Epithelial cell of prostate (primary cell): ENCODE measurements at places on chromosomes 2 and 18.

- DNase-seq: no peak
Observed at GRCh38 chr2:233819884-233820773, 34.2 kb downstream of the HJURP start.

GRCh38 chr2:208148803-208149202, 2.8 kb upstream of the CRYGB start:
- DNase-seq: no peak

- no peak for DNase-seq
Observed at GRCh38 chr2:136492901-136493300, 272.4 kb upstream of the THSD7B start.

GRCh38 chr2:54516842-54517241, 60.7 kb downstream of the SPTBN1 start:
- DNase-seq: no peak

DNA sequence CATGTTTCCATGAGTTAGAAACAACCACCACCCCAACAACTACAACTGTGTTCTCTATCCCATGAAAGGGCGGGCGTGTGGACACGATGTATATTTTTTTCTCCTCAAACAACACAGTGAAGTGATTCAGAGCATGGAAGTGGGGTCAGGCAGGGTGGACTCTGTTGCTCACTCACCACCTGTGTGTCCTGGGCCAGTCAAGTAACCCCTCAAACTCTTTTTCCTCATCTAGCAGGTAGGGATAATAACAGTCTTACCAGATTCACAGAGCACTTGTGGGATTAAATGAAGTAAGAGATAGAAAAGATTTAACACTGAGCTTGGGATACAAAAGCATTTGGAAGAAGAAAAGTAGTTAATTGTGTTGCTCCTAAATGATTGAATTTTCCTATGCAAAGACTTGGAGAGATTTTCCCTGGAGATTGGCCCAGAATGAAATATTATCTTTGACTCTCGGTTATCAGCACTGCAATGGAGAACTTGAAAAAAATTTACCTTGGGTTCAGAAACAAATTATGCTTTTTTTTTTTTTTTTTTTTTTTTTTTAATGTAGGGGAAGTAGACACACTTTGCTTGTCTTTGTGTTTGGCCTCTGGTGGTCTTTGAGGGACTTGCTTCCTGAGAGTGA, 161.9 kb upstream of the EPAS1 start:
- DNase-seq: no peak

- DNase-seq: no peak
Observed at GRCh38 chr2:236965021-236965840, 120.5 kb upstream of the COPS8 start.

DNA sequence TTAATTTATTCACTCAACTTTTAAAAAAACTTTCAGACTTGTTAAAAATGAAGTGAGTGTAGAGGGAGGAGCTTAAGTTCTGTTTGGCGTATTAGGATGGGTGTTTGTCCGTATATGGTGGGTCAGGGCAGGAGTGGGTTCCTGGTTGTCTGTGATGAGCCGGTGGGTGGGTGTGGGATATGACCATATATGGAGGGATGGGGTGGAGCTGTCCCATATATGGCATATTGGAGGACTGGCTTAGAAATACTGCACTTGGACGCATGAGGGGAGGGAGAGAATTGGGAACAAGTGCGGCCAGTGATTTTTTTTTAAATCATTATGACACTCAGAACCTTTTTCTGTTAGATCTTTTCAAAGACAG, 1.5 kb downstream of the KDM3A start:
- DNase-seq: peak; percentile 78

DNA sequence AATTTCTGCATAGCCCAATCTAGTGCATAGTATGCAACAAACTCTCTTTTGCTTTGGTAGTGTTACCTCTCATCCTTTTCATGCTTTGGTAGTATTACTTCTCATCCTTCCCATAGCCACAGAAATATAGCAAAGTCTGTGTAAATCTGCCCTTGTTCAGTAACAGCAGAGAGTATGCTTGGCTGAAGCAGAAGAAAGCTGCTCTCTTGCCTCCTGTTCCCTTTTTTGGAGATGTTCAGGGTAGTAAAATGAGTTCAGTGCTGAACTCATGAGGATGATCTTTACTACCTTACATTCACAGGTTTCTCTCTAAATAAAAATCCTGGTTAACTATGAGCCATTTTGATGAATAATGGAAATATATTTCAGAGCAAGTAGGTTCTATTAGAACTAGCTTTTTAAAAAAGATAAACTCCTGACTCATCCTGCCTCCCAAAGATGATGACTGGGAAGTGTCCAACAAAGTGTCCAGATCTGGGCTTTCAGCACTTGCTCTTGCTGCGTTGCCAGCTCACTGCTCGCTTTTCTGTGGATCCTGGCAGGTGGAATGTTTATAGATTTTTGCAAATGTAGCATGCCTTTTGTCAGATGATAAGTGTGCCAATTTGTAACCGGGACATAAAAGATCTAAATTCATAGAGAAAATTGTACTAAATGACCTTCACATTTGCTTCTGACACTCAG, 29.4 kb upstream of the CHMP3 start:
- no peak for DNase-seq

GRCh38 chr2:51628917-51629316, 597.0 kb upstream of the NRXN1 start:
- no peak for DNase-seq

DNA sequence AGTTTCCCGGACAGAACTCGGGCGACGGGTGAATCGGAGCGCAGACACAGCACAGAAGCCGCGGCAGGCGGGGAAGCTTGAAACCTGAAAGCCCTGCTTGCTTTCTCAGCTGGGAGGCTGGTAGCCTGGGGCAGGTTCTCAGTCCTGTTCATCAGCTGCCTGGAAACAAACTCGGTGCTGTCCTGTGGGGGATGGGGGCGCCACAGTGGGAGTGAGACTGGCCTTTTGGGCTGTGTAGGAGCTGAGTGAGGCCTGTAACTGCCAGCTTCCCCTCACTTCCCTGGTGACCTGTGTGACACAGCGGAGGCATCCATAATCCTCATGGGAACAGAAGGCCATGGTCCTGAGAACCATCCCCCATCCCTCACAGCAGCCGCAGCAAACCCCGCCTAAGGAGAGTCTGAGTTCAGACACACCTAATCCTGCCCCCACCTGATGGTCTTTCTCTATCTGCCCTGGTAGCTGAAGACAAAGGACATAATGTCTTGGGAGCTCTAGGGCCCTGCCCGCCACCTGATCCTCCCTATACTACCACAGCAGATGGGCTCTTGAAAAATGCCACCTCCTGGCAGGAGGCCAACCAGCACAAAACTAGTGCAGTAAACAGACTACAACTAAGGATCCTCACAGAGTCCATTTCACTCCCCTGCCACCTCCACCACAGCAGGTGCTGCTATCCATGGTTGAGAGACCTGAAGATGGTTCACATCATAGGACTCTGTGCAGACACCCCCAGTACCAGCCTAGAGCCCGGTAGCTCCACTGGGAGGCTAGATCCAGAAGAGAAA, 52.7 kb upstream of the LDLRAD4 start:
- no peak for DNase-seq

DNA sequence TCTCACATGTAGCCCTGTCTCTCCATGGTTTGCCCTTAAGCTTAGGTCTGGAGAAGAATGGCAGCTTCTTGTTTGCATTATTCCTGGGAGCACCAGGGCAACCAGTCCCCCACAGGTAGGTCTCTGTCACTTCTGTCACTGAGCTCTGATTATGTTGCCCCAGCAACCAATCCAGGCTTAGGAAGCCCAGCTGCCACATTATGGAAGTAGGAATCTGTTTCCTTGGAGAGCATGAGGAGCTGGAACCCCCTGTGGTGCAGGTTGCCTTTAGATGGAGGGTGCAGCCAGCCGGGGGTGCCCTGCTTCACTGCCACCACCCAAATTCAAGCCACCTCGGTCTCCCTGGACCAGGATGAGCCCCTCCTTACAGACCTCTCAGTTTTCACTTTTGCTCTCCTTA, 4.8 kb downstream of the RESP18 start:
- no peak for DNase-seq

DNA sequence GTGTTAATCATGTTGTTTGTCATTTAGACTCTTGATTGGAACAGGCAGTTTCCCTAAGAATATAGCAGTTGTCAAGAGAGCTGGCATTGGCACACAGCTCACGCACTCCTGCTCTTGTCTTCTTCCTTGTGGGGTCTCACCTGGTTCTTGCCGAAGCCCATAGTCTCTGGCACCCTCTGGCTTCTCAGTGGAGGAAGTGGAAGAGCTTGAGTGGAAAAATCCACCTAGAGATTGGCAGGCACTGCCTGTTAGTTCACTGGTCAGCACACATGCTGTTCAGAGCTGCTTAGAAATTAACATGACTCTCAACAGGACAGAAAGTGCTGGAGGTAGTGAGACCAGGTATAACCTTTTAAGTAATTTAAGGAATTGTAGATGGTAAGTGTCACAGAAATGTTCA, 28.3 kb downstream of the SCTR start:
- DNase-seq: no peak

DNA sequence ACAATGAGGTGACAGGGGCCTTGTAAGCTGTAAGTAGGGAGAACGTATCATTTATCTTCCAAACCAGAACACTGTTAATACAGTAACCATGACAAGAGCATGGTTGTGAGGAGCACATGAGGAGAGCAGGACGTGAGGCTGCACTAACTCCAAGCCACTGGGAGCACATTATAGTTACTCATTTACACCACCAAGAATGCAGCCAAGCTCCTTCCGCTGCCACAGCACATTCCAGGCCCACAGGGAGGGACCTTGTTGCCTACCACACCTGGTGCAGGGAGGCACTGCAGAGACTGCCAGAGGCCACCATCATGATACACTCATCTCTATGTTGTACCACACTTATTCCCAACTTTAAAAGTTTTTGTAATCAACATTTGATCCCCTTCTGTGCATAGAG, 13.5 kb upstream of the SFXN5 start:
- no peak for DNase-seq

GRCh38 chr2:198097630-198098029, 293.2 kb downstream of the PLCL1 start:
- no peak for DNase-seq

DNA sequence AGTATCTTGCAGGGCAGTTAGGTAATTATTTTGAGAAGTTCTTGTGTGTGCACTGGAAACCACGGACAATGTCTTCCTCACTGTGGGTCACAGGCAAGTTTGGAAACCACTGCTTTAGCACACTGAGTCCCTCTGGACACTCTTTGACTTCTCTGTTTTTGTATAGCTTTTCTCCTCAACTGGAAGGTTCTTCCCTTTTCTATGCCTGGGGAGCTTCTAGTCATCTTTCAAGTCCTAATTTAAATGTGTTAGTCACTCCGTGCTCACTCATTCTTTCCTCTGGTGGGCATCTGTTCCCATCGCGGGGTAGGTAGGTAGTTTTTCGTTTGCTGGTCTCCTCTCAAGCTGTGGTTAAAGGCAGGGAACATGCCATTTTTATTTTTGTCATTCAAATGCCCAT, 32.1 kb downstream of the E2F6 start:
- DNase-seq: no peak

GRCh38 chr2:132589111-132589830, 80.7 kb downstream of the LYPD1 start:
- no peak for DNase-seq

DNA sequence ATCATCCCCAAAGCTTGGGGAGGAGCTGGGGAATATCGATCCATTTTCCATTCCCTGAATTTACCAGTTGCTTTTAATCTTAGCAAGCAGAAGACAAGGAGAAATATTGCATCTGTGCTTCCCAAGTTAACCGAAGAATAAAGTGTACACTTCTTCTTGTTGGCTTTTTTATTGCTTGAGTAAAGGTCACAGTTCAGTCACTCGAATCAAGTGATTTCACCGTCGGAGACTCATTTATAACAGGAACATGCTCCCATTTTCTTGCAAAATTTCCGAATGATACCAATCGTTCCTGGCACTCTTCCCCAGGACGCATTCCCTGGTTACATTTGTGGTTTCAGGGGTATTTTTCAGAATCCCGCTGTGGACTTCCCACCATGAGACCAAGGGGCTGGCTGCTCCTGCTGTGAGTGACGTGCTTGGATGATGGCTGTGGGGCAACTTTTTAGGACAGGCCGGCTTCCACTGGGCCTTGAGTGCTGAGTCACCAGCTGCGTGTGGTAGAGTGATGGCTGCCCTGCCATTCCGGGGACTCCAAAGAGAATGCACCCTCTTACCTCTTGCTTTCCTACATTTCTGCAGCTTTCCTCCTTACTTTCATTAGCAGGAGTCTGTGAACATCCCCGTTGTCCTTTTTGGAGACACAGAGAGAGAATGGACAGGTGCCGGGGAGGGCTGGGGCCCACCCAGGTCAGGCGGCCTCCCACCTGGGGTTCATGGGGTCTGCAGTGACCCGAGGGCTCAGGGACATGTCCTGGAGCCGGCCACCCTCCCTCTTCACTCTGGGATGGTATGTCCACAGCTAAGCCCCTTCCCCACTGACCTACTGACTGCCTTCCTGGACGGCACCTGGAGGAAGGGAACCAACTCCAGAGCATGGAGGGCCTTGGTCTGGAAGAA, 60.7 kb upstream of the HDAC4 start:
- DNase-seq: no peak

GRCh38 chr2:86634352-86634751, 10.7 kb upstream of the RNF103 start:
- no peak for DNase-seq

GRCh38 chr18:45801416-45802004, 24.0 kb upstream of the SIGLEC15 start:
- no peak for DNase-seq

- peak; percentile 68 for DNase-seq
Observed at GRCh38 chr2:25879133-25879730, 945 bp upstream of the ASXL2 start.

DNA sequence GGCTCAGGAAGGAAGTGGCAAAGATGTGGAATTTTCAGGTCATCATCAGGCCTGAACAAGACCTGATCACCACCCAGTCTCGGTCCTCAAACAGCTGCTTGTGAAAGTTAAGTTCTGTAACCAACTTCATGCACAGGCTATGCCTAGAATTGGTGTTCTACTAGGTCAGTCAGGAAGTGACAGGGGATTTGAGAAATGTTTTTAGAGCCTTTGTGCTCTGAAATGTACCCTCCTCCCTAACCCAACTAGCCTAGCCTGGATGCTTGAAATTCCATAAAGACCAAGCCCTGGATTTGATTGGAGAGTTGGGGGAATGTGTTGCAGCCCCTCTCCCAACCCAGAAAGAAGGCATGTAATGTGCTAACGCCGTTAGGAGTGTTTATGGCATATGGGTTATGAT, 63.3 kb downstream of the TGOLN2 start:
- no peak for DNase-seq
